ENCODE measurements at places on chromosomes 12 and 14.

DNA sequence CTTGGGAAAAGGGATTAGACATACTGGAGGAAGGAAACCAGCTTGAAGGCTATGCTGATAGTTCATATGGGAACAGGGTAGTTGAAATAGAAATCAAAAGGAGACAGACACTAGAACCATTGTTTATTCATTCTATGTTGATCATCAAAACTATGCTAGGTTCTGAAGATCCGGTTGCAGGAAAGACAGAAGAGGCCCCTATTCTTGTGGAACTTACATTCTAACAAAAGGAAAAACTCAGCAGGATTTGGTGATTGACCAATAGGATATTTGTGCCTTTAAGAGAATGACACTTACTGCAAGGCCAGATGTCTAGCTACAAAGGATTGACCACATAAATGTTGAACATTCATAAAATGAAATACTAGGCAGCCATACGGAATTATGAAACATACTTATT lies 179.2 kb downstream of the AKAP6 start:
- no peak for DNase-seq

DNA sequence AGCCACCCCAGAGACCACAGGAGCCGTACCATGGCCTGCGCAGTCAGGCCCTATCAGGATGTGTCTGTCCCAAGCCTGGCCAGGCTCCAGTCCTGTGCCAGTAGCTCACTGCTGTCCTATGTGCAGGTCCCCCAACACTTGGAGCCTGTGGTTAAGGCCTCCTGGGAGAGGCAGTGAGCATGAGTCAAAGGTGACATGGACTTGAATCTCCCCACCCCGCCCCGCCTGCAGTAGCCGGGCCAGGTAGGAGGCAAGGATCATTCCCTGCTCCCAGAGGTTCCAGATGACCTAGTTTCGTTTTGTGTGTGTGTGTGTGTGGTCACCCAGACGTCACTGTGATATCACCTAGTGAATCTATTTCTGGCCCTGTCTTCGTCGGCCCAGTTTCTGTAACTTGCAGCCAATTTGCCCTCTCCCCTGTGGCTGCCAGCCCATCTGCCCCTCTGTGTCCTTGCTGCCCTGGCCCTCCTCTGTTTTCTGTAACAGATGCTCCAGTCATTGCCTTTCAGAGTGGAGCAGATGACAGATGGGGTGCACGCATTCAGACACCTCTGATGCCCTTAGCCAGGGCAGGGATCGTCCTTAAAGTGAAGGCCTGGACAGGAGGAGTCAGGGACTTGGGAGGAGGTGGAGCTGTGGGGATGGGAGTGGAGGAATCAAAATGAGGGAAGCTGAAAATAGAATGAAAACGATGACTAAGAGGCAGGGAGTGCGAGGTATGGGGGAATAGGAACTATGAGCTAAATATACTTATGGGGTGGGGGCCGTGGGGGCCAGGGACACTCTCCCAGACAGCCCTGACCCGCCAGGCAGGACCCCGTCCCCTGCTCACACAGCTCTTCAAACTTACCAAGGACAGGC lies 37.4 kb downstream of the SLC6A12 start:
- no peak for DNase-seq

DNA sequence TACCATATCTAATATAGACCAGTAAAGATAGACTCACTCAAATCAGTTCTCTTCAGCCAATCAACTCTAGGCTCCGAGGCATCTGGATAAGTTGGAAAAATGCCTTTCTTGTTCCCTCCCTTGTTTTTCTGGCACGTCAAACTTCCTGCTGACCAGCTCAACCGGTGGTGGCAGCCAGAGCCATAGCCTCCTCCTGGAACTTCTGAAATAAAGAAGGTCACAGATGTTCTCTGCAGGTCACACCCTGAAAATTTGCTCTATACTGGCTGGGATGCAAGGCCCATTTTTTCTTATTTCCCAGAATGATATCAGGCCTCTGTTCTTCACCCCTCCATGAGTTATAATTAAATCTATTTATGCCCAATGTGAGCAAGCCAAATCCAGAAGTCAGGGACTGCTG lies 81.9 kb downstream of the BMP4 start:
- DNase-seq: no peak

GRCh38 chr12:22919883-22920282 lies 294.9 kb downstream of the ETNK1 start:
- DNase-seq: no peak

DNA sequence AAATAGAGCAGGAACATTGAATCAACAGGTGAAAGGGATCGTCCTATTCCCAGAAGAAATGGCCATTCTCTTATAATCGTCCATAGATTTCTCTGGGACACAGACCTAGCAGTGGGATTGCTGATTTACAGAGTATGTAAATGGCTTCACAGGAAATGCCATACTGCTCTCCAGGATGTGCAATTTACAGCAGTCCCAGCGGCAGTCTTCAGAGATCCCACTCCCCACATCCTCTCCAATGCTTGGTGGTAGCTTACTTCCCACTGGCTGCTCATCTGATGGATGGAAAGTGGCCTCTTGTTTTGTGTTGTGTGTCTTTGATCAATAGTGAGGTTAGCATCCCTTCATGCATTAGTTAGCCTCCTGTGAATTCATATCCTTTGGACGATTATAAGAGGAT lies 58.1 kb upstream of the PRMT8 start:
- DNase-seq: no peak

- no peak for DNase-seq
Measured at GRCh38 chr12:67630373-67631088, 18.0 kb upstream of the DYRK2 start.

- no peak for DNase-seq
Measured at GRCh38 chr12:93762059-93762719, 85.0 kb downstream of the CRADD start.

- DNase-seq: no peak
Measured at GRCh38 chr12:56257491-56258067, 605 bp downstream of the ANKRD52 start.

- DNase-seq: no peak
Measured at GRCh38 chr12:95859344-95859816, 628 bp downstream of the SNRPF start.

DNA sequence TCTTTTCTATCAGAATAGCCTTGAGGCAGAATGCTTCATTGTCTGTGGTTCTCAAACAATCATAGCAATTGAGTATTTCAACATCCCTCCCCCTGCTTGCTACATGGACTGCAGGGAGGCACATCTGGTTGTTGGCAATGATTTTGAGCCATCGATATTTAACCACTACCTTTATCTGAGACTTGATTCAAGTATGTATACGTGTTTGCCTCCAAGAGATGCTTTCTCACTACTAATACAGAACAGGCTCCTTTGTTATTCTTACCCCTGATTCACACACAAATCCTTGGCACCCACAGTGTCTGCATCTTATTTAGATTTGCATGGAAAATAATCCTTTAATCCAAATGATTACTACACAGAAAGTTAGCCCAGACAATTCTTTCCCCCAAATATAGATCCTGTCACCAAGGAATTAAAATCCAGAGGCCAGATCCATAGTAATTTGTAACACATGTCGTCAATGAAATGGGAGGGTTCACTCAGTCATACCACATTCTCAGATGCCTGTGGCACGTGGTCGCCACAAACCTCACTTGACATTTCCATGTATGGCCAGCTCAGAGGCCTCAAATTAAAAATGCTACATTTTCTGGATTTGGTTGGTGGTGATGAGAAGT lies 199.3 kb downstream of the ITPR2 start:
- DNase-seq: peak; percentile 49

DNA sequence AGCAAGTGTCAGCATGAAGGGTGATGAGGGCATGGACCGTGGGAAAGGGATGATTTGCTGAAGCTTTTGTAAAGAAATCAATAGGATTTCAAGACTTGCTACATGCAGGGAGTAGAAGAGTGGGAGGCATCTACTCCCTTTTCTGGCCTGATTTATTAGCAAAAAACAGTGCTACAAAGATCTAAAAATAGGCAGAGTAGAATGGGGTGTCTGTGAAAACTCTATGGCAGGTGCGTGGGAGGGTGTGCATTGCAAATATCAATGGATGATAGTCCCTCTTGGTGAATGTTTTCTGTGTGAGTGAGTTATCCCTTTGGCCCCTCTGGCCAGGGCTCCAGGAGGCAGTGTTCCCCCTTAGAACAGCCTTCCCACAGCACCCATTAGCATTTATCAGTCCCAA lies 139.0 kb downstream of the SMOC1 start:
- no peak for DNase-seq

- peak; percentile 21 for DNase-seq
Measured at GRCh38 chr12:98998697-98999299, 353.7 kb downstream of the APAF1 start.

DNA sequence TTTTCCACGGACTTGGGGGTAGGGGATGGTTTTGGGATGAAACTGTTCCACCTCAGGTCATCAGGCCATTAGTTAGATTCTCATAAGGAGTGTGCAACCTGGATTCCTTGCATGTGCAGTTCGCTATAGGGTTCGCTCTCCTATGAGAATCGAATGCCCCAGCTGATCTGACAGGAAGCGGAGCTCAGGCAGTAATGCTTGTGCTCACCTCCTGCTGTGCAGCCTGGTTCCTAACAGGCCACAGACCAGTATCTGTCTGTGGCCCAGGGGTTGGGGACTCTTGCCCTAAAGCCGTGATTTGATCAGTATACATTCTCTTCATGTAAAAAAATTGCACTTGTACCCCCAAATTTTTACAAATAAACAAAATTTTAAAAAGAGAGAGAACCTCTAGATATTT lies 219.4 kb upstream of the CPNE8 start:
- DNase-seq: no peak

- DNase-seq: no peak
Measured at GRCh38 chr14:71163050-71163841, 256.0 kb downstream of the PCNX1 start.

GRCh38 chr12:65925626-65926025 lies 101.3 kb downstream of the HMGA2 start:
- no peak for DNase-seq

- no peak for DNase-seq
Measured at GRCh38 chr12:1805441-1806081, 14.8 kb upstream of the LRTM2 start.

DNA sequence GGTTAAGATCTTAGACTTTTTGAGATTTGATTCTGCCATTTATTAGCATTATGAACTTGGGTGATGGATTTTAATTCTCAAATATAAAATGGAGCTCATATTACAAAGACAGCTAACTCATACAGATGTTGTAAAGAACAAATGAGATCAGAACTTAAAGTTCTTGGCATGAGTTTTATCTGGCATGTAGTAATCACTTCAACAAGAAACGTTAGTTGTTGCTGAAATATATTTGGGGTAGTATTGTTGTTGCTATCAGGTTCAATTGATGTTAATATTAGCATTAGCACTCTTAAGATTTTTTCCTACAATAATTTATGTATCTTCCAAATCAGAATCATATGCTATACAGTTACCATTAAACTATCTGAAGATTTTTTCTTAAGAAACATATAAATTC lies 71.0 kb downstream of the SLC6A15 start:
- DNase-seq: no peak

- no peak for DNase-seq
Measured at GRCh38 chr14:34723867-34724266, 9.5 kb upstream of the CFL2 start.

- DNase-seq: no peak
Measured at GRCh38 chr14:90140298-90140955, 78.6 kb downstream of the KCNK13 start.

DNA sequence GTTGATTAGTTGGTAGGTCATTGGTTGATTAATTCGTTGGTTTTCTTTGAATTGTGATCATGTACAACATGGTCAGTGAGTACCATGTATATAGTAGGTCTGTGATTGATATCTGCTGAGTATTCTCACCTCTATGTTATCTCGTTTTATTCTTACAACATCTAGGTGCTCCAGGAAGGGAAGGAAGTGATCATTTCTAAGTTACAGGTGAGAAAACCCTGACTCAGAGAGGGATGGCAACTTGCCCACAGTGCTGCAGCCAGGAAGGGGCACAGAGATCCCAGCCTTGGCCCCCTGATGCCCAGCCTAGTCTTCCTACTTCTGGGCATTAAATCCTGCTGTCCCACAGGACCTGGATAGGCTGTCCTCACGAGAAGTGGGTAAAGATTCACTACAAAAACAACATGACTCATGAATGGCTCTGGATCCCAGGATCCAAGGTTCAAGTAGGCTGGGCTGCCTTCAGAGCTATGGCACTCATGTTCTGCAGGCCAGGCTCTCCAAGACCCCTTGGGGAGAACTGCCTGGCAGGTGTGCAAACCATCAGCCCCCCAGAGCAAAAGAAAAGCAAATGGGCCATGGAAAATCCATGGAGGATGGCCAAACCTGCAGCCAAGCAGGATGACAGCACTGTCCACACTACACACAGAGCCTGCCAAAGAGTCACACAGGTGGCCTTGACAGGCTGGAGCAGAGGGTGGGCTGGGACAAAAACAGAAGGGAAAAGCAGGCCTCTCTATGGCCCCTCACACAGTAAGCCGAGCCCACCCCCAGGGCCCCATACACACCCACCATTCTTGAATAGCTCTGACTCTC lies 146.2 kb downstream of the BCL11B start:
- no peak for DNase-seq

DNA sequence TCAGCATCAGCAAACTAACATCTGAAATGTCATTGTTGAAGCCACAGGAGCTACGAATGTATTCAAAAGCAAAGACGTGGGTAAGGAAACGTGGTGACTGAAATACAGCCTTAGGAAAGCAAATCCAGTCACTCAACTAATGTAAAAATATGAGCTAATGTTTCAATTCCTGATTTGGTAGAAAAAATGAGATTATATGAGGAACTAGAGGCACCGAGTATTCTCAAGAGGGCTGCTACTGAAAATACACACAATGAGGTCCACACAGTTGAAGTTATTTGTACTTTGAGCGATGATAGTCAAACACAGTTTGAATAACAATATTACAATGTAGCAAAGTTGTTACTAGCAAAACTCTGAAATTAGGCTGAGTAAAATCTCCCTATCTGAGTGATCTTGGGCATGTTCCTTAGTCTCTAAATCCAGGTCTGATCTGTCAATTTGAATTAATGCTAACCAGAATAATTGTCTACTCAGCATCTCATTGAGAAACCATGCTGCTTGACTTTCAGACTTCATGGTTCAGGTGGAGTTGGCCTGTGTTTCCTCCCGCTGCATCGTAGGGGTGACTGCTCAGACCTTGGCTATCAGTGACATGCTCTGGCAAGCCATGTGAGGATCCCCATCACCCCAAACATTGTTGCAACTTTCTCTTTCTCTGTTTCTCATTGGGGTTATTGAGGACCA lies 467.1 kb upstream of the SOX5 start:
- DNase-seq: no peak

GRCh38 chr12:60920841-60921495 lies 1325.1 kb downstream of the SLC16A7 start:
- DNase-seq: no peak

GRCh38 chr12:111362687-111363475 lies 6.0 kb downstream of the PHETA1 start:
- no peak for DNase-seq
